Glutamatergic neuron (in vitro differentiated cells): ENCODE measurements at places on chromosomes 1 and 21.

DNA sequence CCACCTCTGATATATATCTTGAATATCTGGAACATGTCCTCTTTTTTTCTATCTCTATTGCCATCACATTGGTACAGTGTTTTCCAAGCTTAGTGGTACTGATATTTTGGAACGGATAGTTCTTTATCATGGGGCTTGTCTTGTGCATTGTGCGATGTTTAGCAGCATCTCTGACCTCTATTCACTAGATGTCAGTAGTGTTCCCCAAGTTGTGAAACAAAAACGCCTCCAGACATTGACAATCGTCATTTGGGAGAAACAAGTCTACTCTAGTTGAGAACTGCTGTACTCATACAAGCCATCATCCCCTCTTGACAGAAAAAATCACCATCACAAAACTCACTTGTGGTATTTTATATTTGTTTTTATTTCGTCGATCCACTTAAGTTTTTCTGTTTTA is 79.7 kb upstream of the CHODL start:
- H3K36me3 ChIP-seq: no peaks in the 10 kb centered on the region
- no peak overlapping the region for H3K27ac ChIP-seq
- H3K4me1 ChIP-seq: no peaks in the 10 kb centered on the region

DNA sequence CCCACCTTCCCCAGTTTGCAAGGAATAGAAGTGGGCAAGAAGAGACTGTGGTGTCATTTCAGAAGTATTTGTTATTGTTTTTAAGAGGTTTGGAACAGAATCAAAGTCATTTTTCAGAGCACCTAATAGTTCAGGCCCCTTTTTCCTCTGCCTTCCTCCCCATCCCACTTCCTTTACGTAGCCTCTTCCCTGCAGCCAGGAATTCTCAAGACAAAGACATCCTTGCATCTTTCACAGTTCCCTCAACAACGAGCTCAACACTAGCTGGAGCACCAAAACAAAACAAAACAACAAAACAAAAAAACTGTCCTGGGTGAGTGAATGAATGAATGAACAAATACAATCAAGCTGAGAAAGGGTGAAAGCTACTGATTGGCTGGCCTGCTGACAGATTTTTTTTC is 7.0 kb downstream of the PALMD start:
- DNase-seq: no peak
- H3K27ac ChIP-seq: no peak overlapping the region
- no peaks in the 10 kb centered on the region for H3K36me3 ChIP-seq
- H3K4me1 ChIP-seq: peaks cover 3% of the 10 kb centered on the region
- H3K27me3 ChIP-seq: no peaks in the 10 kb centered on the region

GRCh38 chr1:33364565-33364918 is 43.6 kb upstream of the A3GALT2 start:
- H3K27ac ChIP-seq: peak overlapping the region; percentile 100
- H3K27me3 ChIP-seq: peaks cover 24% of the 10 kb centered on the region
- H3K4me1 ChIP-seq: peaks cover 74% of the 10 kb centered on the region
- DNase-seq: peak; percentile 58

DNA sequence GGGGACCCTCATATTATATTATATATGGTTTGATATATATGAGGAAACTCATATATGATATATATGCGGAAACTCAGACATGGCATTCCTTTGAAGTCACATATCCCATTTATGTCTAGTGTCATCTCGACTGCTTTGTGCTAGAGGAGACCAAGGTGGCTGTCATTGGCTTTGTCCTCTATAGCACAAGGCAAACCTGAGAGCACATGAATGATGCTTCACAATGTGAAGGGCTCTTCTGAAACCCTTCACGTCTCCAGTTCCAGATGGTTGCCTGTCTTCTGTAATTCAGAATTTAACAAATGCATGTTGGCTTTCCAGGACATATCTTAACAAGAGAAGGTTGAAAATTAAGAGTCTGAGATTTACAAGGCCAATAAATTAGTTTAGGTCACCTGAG is 303.6 kb downstream of the BARHL2 start:
- no peaks in the 10 kb centered on the region for H3K27me3 ChIP-seq
- H3K36me3 ChIP-seq: peaks cover 13% of the 10 kb centered on the region
- no peak overlapping the region for H3K4me3 ChIP-seq

DNA sequence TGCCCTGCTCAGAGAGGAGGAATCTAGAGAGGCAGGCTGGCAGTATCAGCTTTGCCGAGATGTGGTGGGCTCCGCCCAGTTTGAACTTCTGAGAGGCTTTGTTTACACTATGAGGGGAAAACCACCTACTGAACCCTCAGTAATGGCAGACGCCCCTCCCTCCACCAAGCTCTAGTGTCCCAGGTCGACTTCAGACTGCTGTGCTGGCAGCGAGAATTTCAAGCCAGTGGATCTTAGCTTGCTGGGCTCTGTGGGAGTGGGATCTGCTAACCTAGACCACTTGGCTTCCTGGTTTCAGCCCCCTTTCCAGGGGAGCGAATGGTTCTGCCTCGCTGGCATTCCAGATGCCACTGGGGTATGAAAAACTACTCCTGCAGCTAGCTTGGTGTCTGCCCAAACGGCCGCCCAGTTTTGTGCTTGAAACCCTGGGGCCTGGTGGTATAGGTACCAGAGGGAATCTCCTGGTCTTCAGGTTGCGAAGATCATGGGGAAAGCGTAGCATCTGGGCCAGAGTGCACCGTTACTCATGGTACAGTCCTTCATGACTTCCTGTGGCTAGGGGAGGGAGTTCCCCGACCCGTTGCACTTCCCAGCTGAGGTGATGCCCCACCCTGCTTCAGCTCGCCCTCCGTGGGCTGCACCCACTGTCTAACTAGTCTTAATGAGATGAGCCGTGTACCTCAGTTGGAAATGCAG is 43.6 kb downstream of the C21orf91 start:
- no peak overlapping the region for H3K27ac ChIP-seq
- H3K36me3 ChIP-seq: peaks cover 6% of the 10 kb centered on the region
- H3K4me1 ChIP-seq: no peaks in the 10 kb centered on the region
- H3K4me3 ChIP-seq: no peak overlapping the region
- H3K27me3 ChIP-seq: no peaks in the 10 kb centered on the region
- DNase-seq: no peak

GRCh38 chr21:29181799-29182470 is 51.5 kb downstream of the MAP3K7CL start:
- no peaks in the 10 kb centered on the region for H3K4me1 ChIP-seq
- no peak for DNase-seq
- H3K27ac ChIP-seq: no peak overlapping the region
- no peaks in the 10 kb centered on the region for H3K36me3 ChIP-seq
- H3K4me3 ChIP-seq: no peak overlapping the region
- H3K27me3 ChIP-seq: no peaks in the 10 kb centered on the region

GRCh38 chr1:20950679-20951078 is 163.6 kb upstream of the HP1BP3 start:
- H3K36me3 ChIP-seq: no peaks in the 10 kb centered on the region
- no peak for DNase-seq
- peaks cover 1% of the 10 kb centered on the region for H3K27me3 ChIP-seq
- peaks cover 4% of the 10 kb centered on the region for H3K4me1 ChIP-seq

GRCh38 chr1:39671793-39672550 is at the start of gene NT5C1A:
Gene NT5C1A (minus strand): TSS chr1:39672107. CDS start chr1:39672038, 69 bp downstream.
- peaks cover 6% of the 10 kb centered on the region for H3K36me3 ChIP-seq
- peaks cover 1% of the 10 kb centered on the region for H3K4me1 ChIP-seq
- DNase-seq: peak; percentile 43
- peak within 1 kb of the TSS; percentile 87 for H3K4me3 ChIP-seq
